ENCODE measurements at places on chromosomes 4 and X. TPM values are rescaled to one million over a fixed set of nuclear protein-coding genes. Genes with fewer than 3 reads are reported as not detected.

- DNase-seq = no peak
Measured at GRCh38 chr4:125070861-125071260, 243.9 kb upstream of the FAT4 start.

GRCh38 chr4:156291317-156291716, 337.7 kb upstream of the CTSO start:
- DNase-seq = no peak

DNA sequence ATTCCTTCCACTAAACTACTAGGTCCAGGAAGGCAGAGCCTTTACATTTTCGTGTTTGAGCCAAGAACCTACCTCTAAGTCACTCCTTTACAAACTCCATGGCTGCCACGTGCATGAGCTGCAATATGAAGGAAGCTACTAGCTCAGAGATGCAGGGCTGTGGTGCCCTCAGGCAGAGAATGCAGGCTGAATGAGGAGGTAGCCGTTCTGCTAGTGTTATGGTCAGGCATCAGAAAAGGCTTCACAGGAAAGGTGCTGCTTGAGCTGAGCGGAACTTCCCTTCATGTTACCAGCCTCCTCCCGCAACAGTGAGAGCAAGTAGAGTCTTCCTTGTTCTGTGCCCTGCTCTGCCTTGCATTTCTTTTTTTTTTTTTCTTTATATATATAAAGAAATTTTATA, 148.3 kb upstream of the PACRGL start:
- no peak for DNase-seq

DNA sequence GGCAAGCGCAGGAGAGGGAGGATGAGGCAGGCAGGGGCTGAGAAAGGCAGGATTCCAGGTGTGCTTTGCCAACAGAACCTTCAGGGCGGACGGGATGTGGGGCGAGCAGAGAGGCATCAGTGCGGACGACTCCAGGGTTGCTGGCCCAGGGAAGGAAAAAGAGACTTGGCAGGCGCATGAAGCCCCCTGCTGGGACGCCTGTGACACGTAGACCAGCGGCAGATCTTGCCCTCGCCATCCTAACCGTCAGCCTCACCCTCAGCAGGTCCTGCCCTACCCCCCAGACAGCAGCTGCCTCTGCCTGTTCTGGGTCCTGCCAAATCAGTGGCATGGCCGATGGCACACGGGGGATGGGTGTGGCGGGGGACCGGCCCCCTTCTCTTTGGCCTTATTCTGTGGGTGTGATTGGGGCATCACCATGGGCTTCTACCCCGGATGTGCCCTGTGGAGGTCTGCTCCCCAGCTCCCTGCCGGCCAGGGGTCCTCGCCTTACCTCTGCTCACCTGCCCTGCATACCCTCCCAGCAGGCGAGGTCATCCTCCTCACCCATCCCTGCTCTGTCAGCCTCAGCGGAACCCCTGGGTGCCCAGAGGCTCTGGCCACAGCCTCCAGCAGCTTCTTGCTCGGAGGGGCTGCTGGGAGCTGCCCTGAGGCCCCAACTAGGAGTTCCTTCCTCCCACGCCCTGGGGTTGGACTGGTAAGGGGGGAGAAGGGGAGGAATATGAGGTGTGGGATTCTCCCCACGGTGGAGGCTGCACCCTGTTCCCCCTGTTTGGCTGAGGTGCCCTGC, 2.9 kb upstream of the SH3BP2 start:
- no peak for DNase-seq

DNA sequence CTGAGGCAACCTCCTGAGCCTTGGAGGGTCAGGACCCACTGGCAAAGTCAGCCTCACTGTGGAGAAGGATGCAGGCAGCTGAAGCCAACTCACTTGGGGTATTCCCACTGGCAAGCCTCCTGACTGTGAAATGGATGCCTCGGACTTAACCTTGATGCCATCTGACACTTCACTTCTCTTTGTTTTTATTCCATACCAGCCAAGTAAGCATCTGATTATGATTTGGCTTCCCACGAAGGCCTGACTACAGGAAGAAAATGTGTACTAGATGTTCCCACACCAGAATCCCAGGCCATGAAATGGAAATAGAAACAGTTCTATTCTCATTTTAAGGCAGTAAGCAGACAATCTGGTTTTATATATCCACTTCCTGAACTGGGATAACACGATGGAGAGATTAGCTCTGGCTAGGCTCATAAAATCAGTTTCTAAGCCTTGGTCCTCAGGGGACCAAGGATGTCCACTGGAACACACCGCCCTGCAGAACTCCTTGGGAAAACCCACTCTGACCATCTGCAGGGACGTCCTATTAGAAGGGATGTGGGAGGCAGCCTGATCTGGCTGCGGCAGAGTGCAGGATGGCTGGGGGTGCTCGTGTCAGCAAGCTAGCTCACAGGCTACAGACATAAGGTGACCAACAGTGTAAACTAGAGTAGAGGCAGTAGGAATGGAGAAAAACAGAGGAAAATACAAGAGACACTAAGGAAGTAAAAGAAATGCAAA, 89.3 kb downstream of the TSPAN5 start:
- no peak for DNase-seq

GRCh38 chr4:103303011-103303410, 104.9 kb upstream of the CENPE start:
- DNase-seq = no peak

- no peak for DNase-seq
Measured at GRCh38 chr4:154032914-154033313, 244.0 kb upstream of the SFRP2 start.

GRCh38 chr4:176090115-176090514, 24.5 kb downstream of the WDR17 start:
- no peak for DNase-seq

- no peak for DNase-seq
Measured at GRCh38 chr4:113148925-113149324, 99.5 kb downstream of the ANK2 start.

- no peak for DNase-seq
Measured at GRCh38 chr4:51842167-51842553, 793 bp upstream of the DCUN1D4 start.

DNA sequence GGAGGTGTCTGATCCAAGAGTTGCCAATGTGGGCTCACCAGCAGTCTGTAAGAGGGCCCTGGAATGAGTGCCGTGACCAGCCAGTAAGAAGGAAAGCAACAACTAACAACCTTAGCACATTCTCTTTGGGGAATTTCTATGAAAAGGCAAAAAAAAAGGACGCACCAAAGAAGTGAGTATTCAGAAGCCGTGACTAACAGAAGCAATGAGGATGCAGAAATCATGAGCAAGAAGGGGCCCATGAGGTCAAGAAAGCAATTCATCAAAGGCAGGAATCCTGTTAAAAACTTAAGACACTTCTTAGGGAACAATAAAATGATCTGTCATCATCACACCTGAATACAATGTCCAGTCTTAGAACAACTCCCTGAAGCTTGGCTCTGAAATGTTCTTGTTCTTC, 260.5 kb downstream of the RAPGEF2 start:
- DNase-seq = no peak

GRCh38 chrX:37785569-37785968, 5.7 kb downstream of the CYBB start:
- DNase-seq = no peak

GRCh38 chr4:87151730-87152129, 68.7 kb downstream of the KLHL8 start:
- DNase-seq = no peak

The LGI2 gene
- total RNA-seq = 0.98 TPM

The SLC9B1 gene
- not detected for total RNA-seq

The MSX1 gene
- total RNA-seq = 31.4 TPM

The TLR8 gene
- 0.25 TPM for total RNA-seq

The ADAMTS3 gene
- 2.7 TPM for total RNA-seq

The NDST3 gene
- 0.74 TPM for total RNA-seq

The ARHGEF38 gene
- not detected for total RNA-seq

The FRMPD4 gene
- total RNA-seq = not detected

The FAM241A gene
- total RNA-seq = 3.4 TPM

The GLRA3 gene
- total RNA-seq = not detected

Measured in vagina (tissue), 2 donors.